Muscle of arm (tissue), 14 donors: ENCODE measurements at places on chromosomes 1 and 21. TPM values are rescaled to one million over a fixed set of nuclear protein-coding genes. Genes with fewer than 3 reads are reported as not detected.

- DNase-seq = peak; percentile 61
Measured at GRCh38 chr1:192787914-192788585, 20.8 kb upstream of the RGS2 start.

DNA sequence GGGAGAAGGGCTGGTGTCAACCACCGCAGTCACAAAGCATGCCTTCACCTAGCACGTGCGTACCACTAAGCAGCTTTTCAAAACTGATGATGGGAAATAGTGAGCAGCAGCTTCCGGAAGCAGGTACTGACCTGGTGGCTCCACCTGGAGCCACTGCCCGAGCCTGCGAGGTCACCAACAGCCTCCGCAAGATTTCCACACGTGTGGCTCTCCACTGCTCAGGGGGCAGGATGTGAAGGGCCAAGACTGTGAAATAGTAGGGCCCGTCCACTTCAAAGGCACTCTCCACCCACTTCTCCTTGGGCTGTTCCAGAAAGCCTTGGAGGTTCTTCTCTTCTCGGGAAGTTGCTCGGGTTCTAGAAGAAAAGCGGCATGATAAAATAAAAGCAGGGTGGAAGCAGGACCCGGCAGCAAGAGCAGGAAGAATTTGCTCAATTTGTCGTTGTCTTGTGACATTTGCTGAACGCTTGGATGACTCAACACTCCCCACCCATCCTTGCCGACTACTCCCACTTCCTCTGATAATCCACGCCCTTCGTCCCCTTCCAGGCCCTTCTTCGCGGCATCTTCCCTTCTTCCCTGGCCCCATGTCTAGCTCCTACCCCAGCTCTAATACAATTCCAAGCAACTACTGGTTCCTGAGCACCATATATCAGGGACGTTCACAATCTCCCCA lies 124.9 kb upstream of the IFFO2 start:
- DNase-seq = no peak

The UBASH3A gene
- polyA plus RNA-seq = 0.14 TPM

DNA sequence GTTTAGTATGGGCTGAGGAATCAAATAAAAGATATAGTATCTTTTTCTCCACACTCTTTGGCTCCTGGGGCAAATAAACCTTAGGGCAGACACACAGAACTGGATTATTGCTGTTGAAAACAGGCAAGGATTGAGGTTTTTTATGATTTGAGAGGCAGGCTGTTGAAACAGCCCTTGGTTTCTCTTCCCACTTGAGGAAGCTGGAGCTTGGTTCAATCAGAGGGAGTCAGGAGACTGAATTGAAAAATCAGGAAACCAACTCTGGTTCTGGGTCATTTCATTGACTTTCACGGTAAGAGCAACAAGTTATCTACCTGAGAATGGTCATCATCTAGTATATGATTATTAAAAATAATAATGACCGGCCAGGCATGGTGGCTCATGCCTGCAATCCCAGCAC lies 108.4 kb downstream of the CNIH3 start:
- DNase-seq = no peak

The TAS1R1 gene
- 5.9 TPM for polyA plus RNA-seq

The OR2L13 gene
- not detected for polyA plus RNA-seq

- no peak for DNase-seq
Measured at GRCh38 chr1:13723810-13724209, 23.8 kb downstream of the PRDM2 start.

- peak; percentile 16 for DNase-seq
Measured at GRCh38 chr1:45953934-45954847, 150.8 kb downstream of the MAST2 start.

The FCGR2B gene
- polyA plus RNA-seq = 0.16 TPM

The MAP1LC3C gene
- 6.2 TPM for polyA plus RNA-seq

The IFI16 gene
- polyA plus RNA-seq = 64.1 TPM

DNA sequence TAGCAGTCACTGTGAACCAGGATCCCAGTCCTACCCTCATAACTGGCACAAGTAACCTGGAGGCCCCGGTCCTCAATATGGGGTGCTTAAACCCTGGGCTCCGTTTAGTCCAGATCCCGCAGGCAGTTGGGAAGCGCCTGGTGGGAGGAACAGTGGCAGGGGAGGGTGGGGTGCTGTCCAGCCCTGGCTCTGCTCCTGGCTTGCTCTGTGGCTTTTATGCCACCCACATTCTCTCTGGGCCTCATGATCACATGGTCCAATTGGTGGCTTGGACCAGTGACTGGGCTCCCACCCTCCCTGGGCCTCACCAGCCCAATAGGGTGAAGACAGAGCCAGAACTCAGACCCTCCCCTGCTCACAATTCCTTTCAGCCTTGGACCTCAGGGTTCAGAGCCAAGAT lies 2.9 kb downstream of the CD164L2 start:
- DNase-seq = no peak

DNA sequence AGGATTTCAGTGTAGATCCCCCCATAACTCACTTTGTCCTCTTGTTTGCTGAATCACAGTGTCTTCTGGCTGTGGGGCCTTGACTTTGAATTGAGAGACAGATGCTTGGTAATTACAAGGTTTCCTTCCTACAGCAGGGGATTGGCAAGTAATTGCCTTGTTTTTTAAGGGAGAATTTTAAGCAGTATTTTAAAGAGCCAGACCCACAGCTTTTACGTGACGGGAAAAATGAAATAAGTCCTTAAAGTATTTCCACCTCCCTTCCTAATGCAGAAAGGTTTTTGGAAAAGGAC lies 41.0 kb downstream of the PGBD5 start:
- DNase-seq = no peak

- no peak for DNase-seq
Measured at GRCh38 chr1:57401671-57402070, 22.2 kb downstream of the DAB1 start.

DNA sequence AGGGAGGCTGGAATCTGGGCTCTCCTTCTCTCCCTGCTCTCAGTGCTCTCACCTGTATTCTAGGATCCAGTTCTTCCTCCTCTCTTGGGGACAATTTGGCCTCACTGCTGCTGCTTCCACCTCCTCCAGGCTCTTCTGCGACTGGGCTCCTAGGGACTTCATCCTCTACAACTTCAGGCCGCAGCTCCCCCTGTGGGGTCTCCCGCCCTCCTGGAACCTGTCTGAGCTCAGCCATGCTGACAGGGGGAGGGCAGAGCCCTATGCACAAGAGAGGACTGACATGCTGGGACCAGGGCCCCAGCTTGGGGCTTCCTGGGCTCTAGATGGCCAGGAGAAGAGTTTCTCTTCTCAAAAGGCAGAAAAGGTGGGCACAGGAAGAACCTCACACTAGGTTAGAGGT lies 1.0 kb downstream of the SH3BP5L start:
- no peak for DNase-seq

- no peak for DNase-seq
Measured at GRCh38 chr1:58804853-58805565, 21.2 kb upstream of the JUN start.

DNA sequence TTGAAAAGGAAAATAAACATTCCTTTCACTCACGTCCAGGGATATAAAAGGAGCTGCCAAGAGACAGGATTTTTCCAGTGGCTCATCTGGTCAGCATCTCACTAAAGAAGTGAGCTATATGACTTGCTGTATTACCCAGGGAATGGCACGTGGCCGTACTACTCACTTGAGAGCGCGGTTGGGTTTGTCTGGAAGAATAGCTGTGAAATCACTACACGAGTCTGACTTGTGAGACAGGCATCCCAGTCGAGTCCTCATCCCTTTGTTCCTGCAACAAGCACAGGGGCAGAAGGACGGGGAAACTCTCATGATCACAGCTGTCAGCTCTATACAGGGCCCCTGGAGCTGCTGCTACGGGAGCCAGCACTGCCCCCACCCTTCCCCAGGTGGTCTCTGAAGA lies 17.7 kb downstream of the RGS8 start:
- peak; percentile 70 for DNase-seq

The CYP4A11 gene
- polyA plus RNA-seq = 0.05 TPM

The FAM76A gene
- 19.9 TPM for polyA plus RNA-seq

DNA sequence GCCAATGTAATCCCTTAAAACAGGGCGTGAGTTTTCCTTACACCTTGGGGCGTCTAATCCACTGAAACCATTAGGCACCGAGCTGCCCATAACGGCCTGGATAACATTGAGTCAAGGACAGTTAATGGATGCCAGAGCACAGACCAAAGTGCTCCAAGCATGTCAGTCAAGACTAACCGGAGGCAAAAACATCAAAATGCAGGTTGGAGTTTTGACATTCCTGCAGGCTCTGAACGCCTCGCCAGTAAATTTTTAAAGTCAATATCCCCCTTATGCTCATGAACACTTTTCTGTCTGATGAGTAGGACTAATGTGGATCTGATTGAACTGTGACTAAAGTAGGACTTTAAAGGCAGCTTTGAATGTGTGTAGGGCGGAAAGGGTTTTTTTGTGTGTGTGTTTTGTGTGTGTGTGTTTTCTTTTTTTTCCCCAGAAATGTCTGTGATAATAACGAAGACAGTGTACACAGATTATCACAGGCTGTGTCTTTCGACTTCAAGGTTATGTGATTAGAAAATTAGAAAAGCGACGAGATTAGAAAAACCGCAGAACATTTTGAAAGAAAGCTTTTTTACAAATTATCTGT lies 194.2 kb upstream of the PROX1 start:
- DNase-seq = no peak

DNA sequence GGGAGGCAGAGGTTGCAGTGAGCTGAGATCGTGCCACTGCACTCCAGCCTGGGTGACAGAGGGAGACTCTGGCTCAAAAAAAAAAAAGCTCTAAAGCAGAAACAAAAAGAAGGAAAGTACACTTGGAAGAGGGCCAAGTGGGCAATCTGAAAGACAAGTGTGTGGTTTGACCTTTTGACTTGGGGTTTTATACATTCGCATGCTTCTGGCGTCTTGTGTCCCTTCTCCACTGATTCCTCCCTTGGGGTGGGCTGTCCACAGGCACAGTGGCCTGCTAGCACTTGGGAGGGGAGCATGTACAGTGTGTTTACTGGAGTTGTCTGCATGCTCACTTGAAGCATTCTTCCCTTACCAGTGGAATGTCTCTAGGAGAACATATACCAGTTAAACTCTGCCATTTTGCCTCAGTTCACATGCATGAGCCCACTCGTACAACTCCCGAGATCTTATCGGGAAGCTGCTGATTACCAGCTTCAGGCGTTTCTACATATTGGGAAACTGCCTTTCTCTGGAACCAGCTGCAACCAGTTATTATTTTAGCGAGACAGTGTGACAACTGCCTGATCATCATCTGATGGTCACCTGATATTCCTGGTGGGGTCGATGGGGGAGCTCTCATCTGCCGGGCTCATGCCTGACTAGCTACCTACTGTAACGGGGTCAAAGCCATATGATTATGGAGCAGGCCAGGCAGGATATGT lies 113.5 kb upstream of the ZNF678 start:
- no peak for DNase-seq

GRCh38 chr1:110184446-110184845 lies 25.7 kb upstream of the KCNC4 start:
- DNase-seq = no peak

- peak; percentile 17 for DNase-seq
Measured at GRCh38 chr1:213327017-213327667, 276.1 kb downstream of the RPS6KC1 start.

GRCh38 chr1:152533327-152533938 lies 19.2 kb downstream of the CRCT1 start:
- DNase-seq = no peak

- DNase-seq = peak; percentile 27
Measured at GRCh38 chr1:116578581-116578980, 7.8 kb upstream of the CD58 start.

DNA sequence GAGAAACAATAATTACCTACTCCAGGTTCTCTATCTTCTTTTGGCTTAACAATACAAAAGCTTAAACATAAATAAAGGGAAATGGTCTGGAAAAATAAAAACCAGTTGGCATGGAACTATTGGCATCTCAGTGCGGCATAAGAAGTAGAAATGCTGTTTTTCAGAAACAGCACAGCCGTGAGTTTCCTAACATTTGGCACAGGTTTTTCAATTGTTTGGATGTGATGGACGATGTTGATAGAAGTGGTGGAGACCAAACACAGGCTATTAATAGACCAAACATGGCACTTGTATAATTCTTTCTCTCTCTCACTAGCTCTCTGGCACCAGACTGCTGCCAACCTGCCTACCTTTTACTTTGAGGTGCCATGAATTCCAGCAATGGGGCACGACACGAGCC lies 36.2 kb downstream of the KCNN3 start:
- DNase-seq = no peak

DNA sequence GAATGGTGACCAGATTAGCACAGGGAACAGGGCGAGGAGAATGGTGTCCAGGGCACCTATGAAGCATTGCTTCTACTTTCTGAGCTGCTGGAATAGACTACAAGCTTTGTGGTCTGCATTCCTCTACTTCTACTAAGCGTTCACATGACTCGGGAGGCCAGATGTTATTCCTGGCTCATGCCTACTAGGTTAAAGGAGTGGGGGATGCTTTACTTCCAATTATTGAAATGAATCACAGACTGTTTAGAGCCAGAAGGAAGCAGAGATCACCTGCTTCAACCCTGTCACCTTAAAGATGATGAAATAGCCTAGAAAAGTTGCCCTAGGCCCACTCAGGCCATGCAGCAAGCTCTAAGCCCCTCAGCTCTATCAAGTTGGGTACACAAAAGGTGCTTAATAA lies 633.5 kb downstream of the KIF26B start:
- peak; percentile 13 for DNase-seq

The RHD gene
- polyA plus RNA-seq = 0.69 TPM

GRCh38 chr1:232038706-232039677 lies 412.4 kb downstream of the DISC1 start:
- DNase-seq = no peak

DNA sequence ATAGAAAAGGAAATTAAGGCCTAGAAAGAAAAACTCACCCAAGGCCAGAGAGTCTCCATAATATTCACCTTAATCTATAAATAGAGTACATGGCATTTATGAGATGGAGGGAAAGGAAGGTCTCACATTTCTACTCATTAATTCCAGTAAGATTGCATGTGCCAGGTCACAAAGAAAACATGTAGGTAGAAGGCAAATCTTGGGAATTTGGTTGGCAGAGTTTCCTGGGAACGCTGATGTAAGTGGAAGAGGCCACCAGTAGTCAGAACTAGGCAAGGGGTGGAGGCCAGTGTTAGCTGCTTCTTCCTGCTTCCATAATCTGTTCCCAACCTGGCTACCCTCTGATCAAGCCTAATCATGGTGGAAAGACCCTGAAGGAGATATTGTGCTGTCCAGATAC lies 29.2 kb upstream of the PGBD5 start:
- no peak for DNase-seq

DNA sequence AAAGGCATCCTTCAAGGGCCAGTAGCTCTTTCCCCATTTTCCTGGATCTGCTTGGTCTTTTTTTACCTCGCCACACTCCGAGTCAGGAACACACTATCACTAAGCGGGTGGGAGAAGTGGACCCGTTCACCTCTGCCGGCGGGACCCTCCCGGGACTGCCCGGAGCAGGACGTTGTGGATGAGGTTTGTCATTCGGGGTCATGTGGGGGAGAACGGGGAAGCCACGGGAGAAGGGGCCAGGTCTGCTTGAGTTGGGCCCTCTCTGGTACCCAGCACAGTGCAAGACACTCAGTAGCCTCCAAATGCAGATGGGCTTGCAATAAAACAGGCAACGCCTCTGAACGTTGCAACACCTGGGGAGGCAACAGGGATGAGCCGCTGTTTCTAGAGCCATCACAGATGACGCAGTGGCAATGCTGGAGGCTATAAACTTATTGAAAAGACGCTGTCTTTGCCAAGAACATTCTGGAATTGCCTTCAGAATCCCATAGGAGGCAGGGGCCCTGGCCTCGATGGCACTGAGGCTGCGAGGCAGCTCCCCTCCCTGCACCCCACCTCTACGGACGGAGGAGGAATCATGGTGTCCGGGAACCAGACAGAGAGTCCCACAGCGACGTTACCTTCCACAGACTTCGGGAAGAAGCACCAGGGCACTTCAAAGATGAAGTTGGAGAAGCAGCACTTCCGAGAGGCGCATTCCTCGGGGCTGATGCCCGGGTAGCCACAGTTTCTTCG lies 3.8 kb downstream of the TFF2 start:
- DNase-seq = no peak
